ENCODE measurements at places on chromosomes 5 and 9.

GRCh38 chr9:131394464-131395156 is 724 bp downstream of the PRRC2B start:
- no peak for DNase-seq

DNA sequence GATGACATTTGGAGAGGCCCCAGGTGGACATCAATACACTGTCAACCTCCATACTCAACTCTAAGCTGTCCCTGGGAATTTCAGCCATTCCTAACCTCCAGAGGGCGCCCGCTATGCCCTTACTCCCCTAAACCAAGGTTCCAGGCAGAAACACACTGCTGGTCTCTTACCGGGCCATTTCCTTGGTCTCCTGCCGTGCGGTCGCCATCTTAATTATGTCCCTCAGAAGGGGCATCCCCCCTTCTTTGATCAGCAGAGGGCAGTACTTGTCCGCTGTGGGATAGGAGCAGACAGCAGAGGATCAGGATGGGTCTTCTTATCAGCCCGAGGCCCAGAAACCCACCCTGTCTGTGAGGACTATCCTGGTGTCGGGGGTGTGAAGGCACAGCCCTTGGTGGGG is 9.3 kb upstream of the ZDHHC12 start:
- no peak for DNase-seq

DNA sequence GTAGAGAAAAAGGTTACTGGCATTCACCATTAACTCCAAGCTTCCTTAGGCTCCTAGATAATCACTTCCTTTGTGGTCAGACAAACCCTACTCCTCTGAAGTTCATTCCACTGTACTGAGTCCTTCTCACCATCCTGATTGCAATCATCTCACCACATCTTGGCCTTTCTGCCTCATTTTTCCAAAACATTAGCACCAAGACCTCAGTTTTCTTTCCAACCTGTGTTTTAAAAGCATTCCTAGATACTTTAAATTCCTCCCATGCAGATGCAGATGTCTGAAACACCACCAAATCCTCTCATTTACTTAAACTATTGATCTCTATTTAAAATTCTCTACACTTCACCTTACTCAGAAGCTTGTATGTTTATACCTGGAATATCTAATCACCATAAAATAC is 961.3 kb upstream of the CTNND2 start:
- no peak for DNase-seq

DNA sequence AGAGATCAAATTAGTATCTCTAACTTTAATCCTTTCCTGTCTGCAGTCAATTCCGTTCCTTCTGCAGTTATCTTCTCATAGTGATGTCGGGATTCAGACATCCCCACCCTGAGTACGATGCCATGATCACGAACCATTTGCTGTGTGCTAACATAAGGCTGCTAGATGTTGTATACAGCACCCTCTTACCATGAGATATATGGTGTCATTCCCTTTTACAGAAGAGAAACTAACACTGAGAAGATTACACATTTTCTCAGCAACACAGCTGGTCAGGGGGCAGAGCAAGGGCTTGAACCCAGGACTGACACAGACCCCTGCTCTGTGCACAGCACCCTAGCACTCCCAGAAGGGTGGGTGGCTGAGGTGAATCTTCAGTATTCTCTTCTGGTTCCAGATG is 46.9 kb upstream of the HSD17B4 start:
- no peak for DNase-seq

DNA sequence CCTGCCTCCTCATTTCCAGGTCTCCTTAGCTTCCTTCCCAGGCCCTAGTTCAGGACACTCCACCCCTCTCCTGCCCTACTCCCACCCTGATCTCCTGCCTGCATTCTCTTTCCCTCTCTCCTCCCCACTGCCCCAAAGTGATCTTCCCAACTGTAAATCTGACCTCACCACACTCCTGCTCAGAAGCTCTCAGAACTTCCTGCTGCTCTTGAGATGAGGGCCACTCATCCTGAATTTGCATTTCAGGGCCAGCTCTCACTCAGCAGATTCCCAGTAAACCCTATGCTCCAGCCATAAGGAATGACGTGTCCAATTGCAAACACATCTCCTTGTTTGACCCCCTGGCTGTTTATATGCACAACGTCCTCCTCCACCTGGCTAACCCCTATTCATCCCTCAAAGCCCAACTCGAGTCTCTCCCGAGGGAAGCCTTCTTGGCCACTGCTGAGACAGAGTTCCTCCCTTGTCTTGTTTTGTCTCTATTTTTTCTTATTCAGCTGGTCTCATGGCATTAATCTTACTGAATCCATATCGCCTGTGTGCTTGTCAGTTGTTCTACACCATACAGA is 95.0 kb downstream of the NSG2 start:
- DNase-seq: no peak

DNA sequence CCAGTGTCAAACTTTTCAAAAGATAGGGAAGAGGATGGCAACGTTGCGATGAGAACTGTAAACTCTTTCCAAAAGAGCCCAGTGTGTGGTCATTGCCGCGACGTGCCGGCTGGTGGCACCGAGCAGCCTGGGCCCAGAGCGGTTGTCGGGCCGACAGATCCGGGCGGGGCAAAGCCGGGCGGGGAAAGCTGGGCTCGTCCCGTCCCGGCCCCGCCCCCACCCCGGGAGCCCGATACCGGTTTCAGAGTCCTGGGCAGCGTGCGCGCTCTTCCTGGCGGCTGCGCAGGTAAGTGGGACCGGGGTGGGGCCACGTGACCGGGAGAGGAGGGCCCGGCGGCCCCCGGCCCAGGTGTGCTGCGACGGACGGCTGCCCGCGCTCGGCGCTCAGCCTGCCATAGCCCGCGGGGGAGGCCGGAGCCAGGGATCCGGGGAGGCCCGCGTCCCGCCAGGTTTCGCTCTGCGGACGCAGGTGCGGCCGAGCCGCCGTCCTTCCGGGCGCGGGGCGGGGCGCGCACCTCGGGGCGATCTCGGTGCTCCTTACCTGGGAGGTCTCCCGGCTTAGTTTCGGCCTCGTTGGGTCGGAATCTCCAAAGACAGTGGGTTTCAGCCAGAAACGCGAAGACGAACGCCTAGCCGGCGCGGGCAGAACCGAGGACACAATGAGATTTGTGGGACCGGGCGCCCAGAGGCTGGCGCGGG is at the start of gene MARVELD2:
Gene MARVELD2, plus strand, starts transcription at position 232 of the 699 bp plus-strand sequence. CDS start 4,270 bp downstream, outside the sequence.
- DNase-seq: peak; percentile 83

GRCh38 chr5:36397901-36398536 is 96.3 kb upstream of the RANBP3L start:
- DNase-seq: no peak

DNA sequence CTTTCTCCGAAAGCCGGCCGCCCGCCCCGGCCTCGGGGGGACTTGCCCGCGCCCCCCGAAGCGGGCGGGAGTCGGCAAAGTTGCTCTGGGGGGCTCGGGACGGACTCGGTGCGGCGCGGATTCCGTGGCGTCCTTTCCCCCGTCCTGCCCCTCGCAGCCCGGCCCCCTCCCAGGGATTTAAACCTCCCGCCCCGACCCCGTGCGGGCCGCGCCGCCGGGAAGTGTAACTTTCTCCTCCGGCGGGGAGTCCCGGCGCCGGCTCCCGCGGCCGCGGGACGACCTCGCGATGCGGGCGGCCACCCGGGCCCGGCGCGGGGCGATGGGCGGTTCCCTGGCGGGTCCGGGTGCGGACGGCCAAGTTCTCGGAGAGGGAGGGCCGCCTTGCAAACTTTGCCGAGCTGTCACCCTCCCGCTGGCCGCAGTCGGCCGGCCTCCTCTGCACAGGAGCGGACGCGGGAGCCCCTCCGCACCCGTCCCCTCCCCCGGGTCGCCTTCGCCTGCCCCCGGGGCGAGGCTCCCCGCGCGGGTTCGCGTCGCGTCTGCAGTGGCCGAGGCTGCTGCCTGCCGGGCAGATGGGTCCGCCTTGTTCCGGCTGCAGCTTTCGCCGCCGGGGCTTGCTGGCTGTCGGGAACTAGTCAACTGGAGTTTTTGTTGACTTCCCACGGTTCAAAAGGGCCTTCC is 732 bp downstream of the PBX3 start:
- DNase-seq: no peak

DNA sequence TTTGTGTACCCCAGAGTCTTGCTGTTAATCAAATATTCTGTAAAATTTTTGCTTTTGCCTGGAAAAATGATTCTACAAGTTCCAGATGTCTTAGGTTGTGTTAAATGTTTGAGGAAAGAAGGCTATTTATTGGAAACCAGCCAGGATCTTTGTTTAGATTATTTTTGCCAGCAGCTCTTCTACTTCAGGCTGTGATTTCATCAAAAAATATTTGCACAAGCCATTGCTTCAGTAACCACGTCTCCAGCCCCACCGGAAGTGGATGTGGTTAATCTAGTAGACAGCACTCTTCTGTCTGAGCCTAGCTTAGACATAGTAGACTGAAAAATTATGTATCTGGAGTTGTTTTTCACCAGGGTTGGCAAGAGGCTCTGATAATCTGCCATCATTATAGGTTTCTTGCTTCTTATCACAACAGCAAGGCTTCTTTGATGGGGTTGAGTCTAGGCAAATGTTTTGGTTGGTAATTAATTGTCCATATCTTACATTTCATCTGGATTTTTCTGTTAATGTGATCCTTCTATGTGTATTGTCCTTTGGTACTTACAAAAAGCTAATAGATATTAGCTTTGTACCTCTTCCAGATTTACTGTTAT is 17.1 kb downstream of the KCTD16 start:
- DNase-seq: no peak

- no peak for DNase-seq
Measured at GRCh38 chr5:107529618-107530017, 141.1 kb downstream of the EFNA5 start.

All from NCI-H1436 (cell line).